Stimulated activated CD4-positive, alpha-beta T cell treated with anti-CD3 and anti-CD28 coated beads, Interleukin-4, amount 100 ng/mL, for 24 hours (primary cell): ENCODE measurements at places on chromosomes 16 and 17.
A peak's percentile ranks its signal among the peaks of the same experiment; 100 is the strongest.

GRCh38 chr16:61887903-61888302, 148.3 kb downstream of the CDH8 start:
- DNase-seq, result no peak

DNA sequence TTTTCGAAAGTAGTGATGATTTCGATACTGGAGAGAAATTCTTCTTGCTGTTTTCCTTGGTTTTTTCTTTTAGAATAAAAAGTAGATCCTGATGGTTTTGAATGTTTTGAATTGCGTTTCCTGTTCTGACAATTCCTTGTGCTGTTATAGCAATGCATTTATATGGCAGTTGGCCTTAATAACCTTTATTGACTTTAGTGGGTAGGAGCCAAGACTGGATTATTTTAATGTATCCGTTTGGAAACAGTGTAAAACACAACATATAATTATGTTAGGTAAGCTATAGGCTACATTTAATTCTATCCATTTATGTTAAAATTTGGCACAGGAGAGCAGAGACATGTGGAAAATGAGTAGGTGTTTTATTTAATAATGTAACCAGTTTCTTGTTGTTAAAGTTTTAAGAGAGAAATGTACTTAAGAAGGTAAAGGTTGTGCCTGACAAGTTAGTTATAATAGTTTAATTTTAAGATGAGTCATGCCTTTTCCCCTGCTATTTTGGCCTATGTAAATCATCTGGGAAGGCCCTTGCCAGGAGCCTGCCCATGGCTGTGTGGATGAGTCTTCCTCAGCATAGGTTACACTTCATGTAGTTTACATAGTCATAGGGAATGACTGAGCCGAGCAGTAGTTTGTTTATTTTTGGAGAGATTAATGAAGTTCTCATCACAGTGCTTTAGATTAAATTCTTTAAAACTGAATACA, 189.9 kb downstream of the FTO start:
- DNase-seq, result no peak

GRCh38 chr17:11814655-11815262, 182.5 kb downstream of the ZNF18 start:
- DNase-seq, result no peak

DNA sequence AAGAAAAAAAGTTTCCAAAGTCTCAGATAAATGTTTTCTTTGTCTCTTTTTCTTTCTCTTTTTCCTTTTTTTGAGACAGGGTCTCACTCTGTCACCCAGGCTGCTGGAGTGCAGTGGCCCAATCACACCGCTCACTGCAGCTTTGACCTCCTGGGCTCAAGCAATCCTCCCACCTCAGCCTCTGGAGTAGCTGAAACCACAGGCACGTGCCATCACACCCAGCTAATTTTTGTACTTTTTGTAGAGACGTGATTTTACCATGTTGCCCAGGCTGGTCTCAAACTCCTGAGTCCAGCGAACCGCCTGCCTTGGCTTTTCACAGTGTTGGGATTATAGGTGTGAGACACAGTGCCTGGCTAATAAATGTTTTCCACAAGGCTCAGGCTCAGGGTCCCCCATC, 53.3 kb upstream of the KSR1 start:
- DNase-seq, result no peak

- peak; percentile 18 for DNase-seq
These were observed 20.5 kb downstream of the EFTUD2 start for GRCh38 chr17:44878627-44879221.

DNA sequence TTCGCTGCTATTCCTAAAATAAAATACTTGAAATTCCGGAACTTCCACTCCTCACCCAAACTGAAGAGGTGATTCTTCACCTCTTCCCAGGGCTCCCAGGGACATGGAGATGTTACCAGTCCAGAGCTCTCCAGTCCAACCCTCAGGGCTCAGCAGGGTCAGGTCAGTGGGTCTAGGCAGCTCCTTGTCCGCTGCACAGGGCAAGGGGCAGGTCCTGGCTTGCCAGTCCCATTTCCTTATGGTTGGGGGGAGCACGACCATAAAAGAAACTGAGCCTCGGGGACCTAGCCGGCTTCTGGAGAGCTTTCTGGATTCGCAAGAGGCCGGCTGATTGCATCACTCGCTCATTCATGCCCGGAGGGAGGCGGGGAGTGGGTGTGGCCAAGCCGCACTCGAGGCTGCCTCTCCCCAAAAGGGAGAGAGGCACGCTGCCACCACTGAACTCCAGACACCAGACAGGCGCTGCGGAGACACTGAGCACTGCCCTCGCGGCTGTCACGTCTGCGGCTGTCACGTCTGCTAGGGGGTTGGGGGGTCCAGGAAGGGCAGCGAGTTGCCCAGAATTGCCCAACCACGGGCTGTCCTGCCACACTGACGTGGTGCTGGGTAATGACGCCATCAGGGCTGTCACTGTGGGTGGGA, 15.8 kb downstream of the SLC7A5 start:
- peak; percentile 86 for DNase-seq

- DNase-seq, result peak; percentile 93
These were observed 408 bp upstream of the KPNA2 start for GRCh38 chr17:68035131-68035522.

GRCh38 chr16:50360033-50360778, 8.6 kb downstream of the BRD7 start:
- no peak for DNase-seq

GRCh38 chr17:16379654-16380053, 1.2 kb upstream of the UBB start:
- DNase-seq, result no peak

GRCh38 chr17:19421926-19422325, 10.9 kb downstream of the RNF112 start:
- no peak for DNase-seq

- no peak for DNase-seq
These were observed 3.6 kb downstream of the CES5A start for GRCh38 chr16:55871411-55872038.

- DNase-seq, result no peak
These were observed 185.4 kb upstream of the RPL38 start for GRCh38 chr17:74018115-74018514.

DNA sequence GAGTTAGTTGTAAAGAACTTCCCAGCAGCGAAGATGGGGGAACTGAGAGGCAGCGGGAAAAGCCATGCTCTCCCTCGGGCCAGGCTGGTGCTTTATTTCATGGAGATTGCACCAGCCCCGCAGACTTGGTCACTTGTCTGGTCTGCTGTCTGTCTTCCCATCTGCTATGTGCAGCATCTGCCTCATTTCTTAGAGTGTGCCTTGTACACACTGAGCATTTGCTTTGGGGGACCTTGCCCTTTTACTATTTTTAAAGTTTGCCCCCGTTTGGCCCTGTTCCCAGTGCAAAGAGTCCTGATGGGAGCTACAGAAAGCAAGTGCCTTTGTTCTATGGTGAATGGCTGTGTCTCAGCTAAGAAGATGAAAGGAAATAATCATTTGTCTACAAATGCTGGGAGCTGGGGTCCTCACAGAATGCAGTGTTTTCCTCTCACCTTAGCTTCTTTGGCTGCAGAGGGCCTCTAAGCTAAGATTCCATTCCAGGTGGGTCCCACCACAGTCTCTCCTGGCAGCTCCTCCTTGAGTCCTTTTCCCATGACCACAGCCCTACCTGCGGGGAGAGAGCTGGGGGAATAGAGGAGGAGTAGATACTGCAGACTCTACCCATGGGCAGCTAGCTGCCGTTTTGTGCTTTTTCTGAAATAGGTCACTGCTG, 25.1 kb upstream of the CNOT1 start:
- DNase-seq, result no peak

- no peak for DNase-seq
These were observed 14.4 kb downstream of the RHOT1 start for GRCh38 chr17:32156656-32157055.

- no peak for DNase-seq
These were observed 156.3 kb upstream of the ZKSCAN2 start for GRCh38 chr16:25413975-25414374.

GRCh38 chr16:83738923-83739503, 68.8 kb upstream of the HSBP1 start:
- no peak for DNase-seq

GRCh38 chr17:64120159-64120810, 9.7 kb downstream of the ERN1 start:
- no peak for DNase-seq

GRCh38 chr17:61404663-61404912, 4.9 kb downstream of the TBX2 start:
- DNase-seq, result no peak

DNA sequence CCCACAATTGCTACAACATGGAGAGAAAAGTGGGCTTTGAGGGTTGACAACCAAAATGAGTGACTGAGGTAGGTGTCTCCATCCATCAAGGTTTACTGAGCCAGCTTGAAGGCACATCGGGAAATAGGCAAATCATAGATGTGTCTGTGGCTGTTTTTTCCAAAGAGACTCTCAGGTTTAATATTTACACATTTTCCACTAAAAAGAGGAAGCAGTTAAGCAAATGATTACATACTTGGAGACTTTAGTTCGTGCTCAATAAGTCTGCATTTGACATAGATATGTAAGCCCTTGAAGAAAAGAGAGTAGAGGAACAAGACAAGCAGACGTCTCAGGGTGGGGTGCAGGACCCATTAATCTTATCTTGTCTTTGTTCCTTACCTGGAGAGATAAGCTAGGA, 148.9 kb upstream of the COX10 start:
- no peak for DNase-seq

DNA sequence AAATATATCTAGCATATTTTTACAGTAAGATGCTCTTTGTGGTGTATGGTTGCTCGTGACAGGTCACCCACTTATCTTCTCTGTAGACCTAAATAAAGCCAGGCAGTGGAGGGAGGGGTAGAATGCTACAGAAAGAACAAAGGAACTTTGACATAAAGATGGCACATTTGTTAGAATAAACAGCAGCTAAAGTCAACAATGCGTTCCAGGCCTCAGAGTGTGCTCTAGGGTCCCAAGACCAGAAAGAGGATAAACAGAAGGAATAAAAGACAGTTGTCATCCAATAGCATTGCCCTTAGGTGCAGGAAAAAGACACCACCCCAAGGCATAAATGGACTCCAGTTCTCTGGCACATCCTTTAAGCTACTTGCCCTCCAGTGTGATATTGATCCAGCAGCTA, 523.0 kb upstream of the CDH11 start:
- no peak for DNase-seq

DNA sequence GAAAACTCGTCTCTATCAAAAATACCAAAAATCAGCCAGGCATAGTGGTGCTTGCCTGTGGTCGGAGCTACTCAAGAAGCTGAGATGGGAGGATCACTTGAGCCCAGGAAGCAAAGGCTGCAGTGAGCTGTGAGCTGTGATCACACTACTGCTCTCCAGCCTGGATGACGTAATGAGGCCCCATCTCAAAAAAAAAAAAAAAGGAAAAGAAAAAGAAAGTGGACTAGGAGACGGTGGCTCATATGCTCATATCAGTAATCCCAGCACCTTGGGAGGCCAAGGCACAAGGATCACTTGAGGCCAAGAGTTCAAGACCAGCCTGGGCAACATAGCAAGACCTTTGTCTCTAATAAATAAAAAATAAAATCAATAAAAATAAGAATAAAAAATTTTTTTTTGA, 8.8 kb upstream of the SUMO2 start:
- no peak for DNase-seq

DNA sequence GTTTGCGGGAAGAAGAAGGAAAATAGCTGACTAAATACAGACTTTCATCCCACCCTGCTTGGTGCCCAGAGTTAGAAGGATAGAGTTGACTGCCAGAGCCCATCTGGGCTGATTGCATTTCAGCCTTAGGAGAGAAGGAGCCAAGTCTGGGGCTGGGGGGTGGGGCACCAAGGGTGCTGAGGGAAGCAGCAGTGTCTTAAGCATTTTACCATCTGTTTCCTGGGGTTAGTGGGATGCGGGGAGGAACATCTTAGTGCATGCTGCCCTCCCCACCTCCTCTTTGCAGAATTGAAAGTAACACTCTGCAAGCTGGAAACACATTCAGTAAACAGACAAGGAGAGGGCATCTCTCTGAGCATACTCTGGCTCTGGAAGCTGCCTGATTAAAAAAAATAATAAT, 1.5 kb upstream of the ARL5C start:
- DNase-seq, result no peak

DNA sequence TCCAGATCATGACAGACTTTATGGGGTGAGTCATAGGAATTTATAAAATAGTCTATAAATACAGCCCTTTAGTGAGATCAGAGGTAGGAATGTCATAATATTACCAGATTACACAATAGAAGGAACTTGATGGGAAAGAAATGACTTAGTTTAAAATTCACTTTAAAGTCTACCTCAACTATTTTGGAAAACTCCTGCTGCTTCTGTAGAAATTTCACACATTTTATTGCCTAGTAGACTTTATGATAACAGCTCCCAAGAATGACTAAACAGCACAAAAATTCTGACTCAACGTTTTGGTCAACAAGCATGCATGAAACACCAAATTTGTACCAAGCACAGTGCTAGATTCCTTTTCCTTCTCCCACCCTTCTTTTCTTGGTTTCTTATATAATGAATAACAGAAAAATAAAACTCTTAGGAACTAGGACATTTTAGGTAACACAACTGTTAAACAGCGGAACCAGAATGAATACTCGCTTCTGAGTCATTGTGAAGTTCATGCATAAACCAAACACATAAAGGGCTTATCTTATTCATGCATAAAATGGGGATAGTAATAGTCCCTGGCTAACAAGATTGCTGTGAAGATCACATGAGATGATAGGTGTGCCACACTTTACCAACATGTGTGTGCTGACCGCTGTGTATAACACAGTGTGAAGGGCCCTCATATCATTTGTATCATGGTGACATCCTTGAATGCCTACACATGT, 243.9 kb downstream of the CDH8 start:
- no peak for DNase-seq
